Stimulated activated CD8-positive, alpha-beta memory T cell treated with anti-CD3 and anti-CD28 coated beads, Interleukin-4, amount 100 ng/mL, for 4 hours (primary cell): ENCODE measurements at places on chromosomes 2 and 18.

DNA sequence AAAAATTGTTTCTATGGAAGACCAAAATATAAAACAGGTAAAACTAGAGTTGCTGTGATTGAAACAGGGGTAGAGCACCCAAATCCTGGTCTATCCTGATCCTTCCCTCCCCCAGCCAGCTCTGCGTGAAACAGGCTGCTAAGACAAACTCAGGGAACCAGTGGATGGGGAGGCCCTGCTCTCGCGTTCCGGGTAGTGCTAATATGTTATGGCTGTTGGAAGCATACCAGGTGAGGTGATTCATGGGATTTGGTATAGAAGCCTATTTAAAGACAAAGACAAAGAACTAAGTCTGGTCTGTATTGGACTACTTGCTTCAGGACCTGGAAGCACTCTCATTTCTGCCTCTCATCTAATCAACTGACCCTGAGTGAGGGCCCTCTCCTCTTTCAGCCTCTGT, 63.0 kb upstream of the CCBE1 start:
- no peak for DNase-seq

DNA sequence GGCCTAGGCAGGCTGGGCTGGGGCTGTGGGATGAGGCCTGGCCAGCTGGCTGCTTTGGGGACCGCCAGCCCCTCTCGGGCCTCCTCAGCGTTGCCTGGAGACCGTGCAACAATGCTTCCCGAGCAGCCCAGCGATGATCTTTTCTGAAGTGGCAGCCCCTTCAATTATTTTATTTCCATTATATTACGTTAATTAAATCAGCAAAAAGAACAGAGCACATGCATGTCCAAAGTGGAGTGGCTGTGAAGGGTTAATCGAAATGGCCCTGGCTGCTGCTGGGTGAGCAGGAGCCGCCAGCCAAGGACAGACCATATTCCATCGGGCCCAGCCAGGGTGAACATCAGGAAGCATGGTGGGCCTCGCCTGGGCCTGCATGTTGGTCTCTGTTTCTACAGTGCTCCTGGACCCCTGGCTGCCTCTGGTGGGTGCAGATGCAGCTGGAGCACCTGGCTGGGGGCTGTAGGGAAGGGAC, 245.5 kb downstream of the MYCN start:
- no peak for DNase-seq

GRCh38 chr2:68365087-68365486, at the start of gene PLEK:
PLEK (plus strand) TSS chr2:68365282; CDS start chr2:68365352, 70 bp downstream.
- DNase-seq: no peak

DNA sequence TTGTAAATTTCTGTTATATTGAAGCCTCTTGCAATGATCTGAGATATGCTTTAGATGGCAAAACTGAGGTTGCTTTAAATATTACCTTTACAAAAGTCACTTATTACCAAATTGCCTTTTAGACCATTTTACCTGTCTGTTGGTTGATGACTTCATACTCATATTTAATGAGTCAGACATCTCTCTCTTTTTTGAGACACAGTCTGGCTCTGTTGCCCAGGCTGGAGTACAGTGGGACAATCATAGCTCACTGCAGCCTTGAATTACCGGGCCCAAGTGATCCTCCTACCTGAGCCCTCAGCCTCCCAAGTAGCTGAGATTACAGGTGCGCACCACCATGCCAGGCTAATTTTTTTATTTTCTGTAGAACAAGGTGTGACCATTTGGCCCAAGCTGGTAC, 11.5 kb upstream of the PPP4R3B start:
- DNase-seq: no peak

- no peak for DNase-seq
Measured at GRCh38 chr18:9740071-9740470, 32.0 kb downstream of the RAB31 start.

DNA sequence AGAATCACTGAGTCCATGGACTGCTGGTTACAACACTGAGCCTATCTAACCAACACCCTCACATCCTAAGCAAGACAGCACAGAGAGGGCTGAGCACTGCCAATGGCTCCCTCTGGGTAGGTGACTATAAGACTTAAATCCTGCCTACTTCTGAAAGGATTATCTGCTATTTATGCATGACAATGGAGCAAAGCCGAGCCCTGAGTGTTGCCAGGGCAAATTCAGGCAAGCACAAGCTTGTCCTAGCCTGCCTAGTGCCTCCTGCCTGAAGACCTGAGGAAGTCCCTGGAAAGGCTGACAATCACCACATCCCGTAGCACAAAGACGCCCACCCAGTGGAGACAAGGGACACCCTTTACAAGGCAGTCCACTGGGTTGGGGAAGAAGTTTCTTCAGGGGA, 129.7 kb downstream of the OSR1 start:
- DNase-seq: no peak

- DNase-seq: no peak
Measured at GRCh38 chr18:2984703-2985261, 28.2 kb downstream of the LPIN2 start.

- DNase-seq: no peak
Measured at GRCh38 chr2:211737282-211737681, 801.3 kb downstream of the ERBB4 start.

GRCh38 chr2:68463287-68463877, 3.7 kb downstream of the FBXO48 start:
- DNase-seq: no peak

- no peak for DNase-seq
Measured at GRCh38 chr18:62751341-62751821, 36.0 kb downstream of the PHLPP1 start.

GRCh38 chr2:66329081-66329605, 105.8 kb upstream of the MEIS1 start:
- no peak for DNase-seq

GRCh38 chr2:151673016-151673415, 61.3 kb downstream of the NEB start:
- no peak for DNase-seq

DNA sequence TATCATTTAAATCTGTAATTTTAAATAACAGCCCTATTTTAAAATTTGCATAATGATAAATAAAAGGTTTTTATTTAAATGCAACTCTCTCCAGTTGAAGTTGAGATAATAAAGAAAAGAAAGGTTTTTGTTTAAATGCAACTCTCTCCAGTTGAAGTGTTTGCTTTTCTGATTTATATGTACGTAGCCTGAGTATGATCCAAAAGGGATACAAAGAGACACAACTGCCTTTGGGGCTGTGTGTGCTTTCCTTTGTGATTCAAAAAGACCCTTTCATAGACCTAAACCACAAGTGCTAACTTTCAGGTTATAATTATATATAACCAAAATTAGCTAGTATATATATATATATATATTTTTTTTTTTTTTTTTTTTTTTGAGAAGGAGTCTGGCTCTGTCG, 76.2 kb upstream of the MFF start:
- no peak for DNase-seq

DNA sequence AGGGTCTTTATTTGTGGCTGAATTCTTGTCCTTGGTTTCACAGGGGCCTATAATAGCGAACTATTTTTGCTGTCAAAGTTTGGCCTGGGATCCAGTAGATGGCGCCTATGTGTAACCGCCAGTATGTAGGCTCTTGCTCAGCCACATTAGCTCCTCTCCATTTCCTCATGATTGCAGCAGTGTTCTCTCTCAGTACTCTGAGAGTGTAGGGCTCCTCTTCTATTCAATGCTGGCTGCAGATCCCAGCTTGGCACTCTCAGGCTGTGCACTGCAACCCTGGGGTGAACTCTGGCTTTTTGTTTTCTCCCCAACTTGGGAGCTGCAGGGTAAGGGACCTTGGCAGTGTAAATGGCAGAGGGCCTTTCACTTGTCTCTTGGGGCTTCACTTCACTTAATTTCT, 344.6 kb upstream of the CHAC2 start:
- DNase-seq: no peak

- DNase-seq: no peak
Measured at GRCh38 chr2:127625572-127625951, 20.4 kb upstream of the GPR17 start.

GRCh38 chr18:10111944-10112343, 198.1 kb downstream of the VAPA start:
- no peak for DNase-seq

- no peak for DNase-seq
Measured at GRCh38 chr18:74310411-74310810, 5.2 kb upstream of the C18orf63 start.

DNA sequence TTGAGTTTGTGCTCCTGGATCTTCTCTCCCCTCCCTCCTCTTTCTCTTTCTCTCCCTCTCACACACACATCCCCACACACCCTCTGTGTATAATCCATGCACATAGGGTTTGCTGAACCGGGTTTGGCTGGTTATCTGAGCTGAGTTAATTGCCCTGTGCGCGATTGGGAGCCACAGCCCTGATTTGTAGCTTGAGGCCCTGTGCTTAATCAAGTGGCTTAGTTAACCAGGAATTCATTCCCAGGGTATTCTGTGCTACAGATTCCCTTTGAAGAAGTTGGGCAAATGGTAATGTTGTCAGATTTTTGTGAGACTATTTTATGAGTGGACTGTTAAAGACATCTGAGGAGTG, 6.2 kb downstream of the PARD3B start:
- no peak for DNase-seq

- DNase-seq: no peak
Measured at GRCh38 chr2:88865801-88866371, 174.4 kb downstream of the RPIA start.

DNA sequence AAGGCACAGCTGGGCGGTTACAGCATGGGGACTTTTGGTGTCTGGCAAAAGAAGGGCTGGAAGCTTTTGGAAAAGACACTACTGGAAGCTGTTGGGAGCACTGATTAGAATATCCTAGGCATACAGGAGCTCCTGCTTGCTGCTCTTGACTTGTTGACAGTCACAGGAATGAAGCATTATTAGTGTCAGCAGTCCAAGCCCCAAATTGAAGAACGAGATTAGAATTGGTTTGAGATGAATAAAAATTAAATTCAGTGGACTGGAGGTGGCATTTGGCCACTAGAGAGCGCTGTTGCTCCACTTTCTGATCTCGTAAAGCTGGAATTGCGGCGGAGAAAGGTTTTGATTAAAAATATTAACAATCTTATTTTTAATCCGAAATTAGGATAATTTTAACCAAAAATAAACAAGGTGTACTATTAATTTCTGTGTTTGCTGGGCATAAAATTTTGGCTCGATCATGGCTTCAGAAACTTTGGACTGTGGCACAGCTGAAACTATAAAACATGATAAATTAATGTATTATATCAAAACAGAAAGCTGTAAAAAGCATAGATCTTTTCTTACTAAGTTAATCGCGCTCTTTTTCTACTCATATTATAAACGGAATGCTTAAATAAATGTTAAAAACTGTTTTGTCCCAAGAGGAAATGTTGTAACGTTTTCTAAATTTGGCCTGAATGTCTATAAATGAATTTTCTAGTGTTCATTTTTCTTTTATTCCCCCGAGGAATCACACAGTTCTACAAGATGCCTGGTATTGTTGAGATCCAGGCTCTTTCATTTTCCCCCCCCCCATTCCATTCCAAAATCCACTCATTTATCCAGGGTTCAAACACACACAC, 2.4 kb upstream of the HOXD8 start:
- DNase-seq: peak; percentile 69

DNA sequence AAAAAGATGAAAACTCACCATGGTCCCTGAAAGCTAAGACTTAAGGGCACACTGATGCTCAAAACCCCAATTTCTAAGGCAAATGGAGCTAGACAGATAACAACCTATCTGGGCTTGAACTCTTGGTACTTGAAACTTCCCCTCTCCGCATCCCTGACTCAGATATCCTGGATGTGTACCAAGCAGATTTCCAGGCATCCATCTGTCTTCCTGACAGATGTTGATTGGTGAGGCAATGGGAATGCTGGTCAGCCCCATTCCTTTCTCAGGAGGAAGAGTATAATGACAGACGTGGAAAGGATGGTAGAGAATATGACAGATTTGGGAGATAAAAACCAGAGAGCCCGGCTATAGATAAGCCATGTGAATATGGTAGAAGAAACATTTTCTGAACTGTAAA, 69.2 kb downstream of the ADD2 start:
- DNase-seq: no peak

GRCh38 chr2:199819746-199820145, 31.2 kb downstream of the FTCDNL1 start:
- no peak for DNase-seq
